ENCODE measurements at places on chromosomes 16 and 17.

- peak; percentile 47 for DNase-seq
Measured at GRCh38 chr17:10879190-10879836, 41.4 kb upstream of the PIRT start.

GRCh38 chr17:77308861-77309726 lies 168.3 kb downstream of the SEC14L1 start:
- peak; percentile 28 for DNase-seq

- DNase-seq: no peak
Measured at GRCh38 chr16:69143116-69143515, 10.7 kb downstream of the UTP4 start.

DNA sequence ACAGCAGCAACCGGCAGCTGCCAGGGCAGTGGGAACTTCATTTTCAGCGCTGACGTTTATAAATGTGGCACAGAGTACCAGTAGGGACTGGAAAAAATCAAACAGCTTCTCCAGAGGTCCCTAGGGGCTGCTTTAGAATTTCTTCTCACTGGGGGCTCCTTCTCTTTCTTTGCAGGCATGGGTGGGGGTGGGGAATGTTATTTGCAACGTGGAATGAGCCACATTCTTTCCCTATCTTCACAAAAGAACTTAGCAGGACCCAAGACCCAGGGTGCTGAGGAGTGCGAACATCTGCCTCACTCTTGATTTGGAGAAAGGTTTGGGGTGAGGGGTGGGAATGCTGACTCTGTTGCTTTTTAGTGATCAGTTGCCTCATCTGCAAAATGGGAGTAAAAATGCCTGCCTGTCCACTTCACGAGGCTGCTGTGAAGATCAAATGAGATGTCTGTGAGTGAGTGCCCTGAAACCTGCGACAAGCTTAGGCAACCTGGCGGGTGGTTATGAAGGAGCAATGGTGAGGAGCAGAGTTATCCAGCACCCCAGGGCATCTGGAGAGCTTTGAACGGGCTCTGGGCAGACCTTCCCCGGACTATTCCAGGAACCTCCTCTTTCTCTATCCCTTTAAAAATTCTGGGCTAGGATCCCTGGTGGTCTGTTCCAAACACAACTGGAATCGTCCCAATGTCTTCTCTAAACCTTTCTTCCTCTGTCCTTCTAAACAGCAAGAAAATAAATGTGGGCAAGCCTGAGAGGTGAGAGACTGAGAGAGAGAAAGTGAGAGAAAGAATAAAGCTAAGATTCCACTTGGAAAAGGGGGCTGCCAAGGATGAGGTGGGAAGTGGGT lies 10.7 kb upstream of the PIPOX start:
- DNase-seq: no peak

GRCh38 chr17:74041869-74042640 lies 161.4 kb upstream of the RPL38 start:
- DNase-seq: no peak

DNA sequence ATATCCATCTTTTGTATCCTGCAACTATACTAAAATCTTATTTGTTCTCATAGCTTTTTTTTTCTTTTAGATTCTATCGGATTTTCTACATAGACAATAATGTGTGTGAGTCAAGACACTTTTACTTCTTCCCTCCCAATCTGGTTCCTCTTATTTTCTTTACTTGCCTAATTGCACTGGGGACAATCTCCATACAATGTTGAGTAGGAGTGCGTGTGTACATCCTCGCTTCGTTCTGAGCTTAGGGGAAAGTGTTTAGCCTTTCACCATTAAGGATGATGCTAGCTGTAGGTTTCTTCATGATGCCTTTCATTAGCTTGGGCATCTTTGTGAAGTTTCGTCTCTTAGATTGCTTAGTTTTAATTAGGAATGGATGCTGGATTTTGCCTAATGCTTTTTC lies 2.9 kb downstream of the SPATA32 start:
- peak; percentile 58 for DNase-seq

DNA sequence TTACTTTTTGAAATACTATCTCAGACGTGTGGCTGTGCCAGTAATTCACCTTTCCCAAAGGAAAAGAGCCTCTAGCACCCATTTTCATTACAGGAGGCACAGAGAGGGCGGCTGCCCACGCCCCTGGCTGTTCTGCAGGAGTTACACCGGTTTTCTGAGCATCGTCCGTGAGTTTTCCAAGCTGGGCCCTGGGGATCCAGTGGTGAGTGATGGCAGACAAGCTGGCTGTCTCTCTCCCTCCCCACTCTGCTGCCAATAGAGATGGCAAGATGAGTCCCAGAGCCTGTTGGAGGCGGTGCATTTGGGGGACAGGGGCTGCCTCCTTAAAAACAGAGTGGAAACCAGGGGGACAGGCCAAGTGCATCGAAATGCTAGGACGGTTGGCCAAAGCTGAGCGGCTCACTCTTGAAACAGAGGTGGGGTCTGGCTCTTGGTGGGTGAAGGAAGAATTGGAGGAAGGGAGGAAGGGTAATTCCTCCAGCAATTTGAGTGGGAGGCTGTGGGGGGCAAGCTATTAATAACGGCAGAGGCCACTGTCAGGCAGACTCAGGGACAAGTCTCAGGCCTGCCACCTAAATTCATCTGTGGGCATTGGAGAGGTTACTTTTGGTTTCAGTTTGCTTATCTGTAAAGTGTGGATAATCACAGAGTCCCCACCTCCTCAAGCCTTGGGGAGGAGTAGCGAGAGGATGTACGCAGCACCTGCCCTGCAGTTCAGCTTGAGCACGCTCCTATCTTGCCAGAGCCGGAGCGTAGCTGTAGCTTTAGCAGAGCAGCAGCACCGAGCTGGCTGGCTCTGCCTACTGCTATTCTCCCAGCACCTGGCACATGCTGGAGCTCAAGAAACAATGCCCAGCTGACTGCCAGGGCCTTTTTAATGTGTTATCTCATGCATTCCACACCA lies 7.5 kb upstream of the NOS2 start:
- DNase-seq: no peak

DNA sequence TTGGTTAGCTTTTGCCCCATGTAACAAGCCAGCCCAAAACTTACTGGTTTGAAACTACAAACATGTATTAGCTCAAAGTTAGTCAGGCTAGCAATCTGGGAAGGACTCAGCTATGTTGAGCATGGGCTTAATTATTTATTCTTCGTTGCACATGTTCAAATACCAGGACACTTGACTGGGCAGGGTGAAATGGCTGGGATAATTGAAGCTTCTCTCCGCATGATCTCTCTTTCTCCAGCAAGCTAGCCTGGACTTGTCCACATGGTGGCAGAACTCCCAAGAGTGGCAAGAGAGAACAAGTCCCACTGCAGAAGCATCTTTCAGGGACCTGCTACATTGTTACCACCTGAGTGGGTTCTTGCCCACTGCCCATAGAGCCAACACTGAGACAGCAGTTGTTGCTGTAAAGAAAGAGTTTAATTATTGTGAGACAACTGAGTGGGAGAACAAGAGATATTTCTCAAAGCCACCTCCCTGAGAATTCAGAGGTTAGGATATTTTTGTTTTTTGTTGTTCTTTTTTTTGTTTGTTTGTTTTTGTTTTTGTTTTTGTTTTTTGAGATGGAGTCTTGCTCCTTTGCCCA lies 16.8 kb upstream of the ATF7IP2 start:
- DNase-seq: no peak

Measured in MV-4-11 (cell line).